ENCODE measurements at places on chromosomes 2 and 18. TPM values are rescaled to one million over a fixed set of nuclear protein-coding genes. Genes with fewer than 3 reads are reported as not detected.

KIF3C gene
- 18.8 TPM for total RNA-seq

CYTIP gene
- total RNA-seq = 21.2 TPM

CDK15 gene
- 8.3 TPM for total RNA-seq

DSG4 gene
- total RNA-seq = not detected

SRD5A2 gene
- not detected for total RNA-seq

PKDCC gene
- total RNA-seq = 225 TPM

CTAGE1 gene
- total RNA-seq = not detected

NPHP1 gene
- total RNA-seq = 7.1 TPM

OTOS gene
- total RNA-seq = not detected

GREB1 gene
- 13.5 TPM for total RNA-seq

PSMA8 gene
- total RNA-seq = not detected

VIL1 gene
- total RNA-seq = 3.6 TPM

NXPH2 gene
- not detected for total RNA-seq

LANCL1 gene
- 34.9 TPM for total RNA-seq

ACADL gene
- 51.6 TPM for total RNA-seq

ZNF892 gene
- total RNA-seq = 22.9 TPM

SLC30A3 gene
- total RNA-seq = 8.5 TPM

RBKS gene
- total RNA-seq = 3.1 TPM
